ENCODE measurements at places on chromosomes 16 and 17.

DNA sequence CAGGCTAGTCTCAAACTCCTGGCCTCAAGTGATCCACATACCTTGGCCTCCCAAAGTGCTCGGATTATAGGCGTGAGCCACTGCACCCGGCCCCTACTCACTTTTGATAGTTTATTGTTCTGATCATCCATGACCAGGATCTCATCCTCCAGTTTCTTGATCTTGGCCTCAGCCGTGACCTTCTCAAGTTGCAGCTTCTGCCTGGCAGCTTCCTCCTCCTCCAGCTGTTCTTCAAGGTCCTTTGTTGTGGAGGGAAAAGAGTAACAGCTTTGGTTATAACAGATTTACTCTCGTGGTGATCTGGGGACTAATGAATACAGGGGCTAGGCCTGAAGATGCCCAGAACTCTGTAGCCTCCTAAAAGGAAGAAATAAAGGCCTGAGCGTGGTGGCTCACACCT lies 89.9 kb downstream of the NDE1 start:
- no peak for DNase-seq

GRCh38 chr17:73304971-73305812 lies 6.6 kb downstream of the CDC42EP4 start:
- peak; percentile 57 for DNase-seq

DNA sequence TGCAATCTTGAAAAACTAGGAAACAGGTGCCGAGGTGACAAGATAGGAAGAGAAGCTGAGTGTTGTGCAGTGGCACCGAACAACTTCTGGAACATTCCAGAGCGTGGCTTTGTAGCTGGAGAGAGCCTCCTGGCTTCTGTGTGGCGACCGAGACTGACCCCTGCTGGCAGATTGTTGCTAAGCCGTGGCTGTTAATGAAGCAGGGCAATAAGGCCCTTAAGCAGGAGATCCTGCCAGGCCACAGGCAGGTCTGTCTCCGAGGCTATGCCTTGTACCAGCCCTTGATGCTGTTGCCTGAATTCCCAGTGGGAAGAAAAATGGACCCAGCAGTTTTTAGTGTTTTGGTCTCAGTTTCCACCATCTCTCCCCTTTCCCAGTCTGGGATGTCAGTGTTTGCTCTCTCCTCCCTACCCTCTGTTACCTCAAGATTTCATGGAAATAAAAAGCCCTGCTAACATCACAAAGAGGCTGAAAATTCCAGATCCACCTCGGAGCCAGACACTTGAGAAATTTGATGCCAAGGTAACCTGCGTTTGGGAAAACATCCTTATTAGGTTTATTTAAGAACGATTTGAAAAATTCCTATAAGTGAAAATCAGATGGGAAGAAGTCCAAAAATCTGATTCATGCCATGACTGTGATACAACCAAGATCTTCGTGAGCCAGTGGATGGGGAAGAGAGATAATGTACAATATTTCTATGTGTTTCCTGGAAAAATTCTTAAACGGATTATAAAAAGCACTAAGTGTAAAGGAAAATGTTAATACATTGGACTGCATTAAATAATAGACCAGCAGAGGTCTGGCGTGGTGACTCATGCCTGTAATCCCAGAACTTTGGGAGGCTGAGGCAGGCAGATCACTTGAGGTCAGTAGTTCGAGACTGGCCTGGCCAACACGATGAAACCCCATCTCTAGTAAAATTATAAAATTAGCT lies 265.1 kb downstream of the PRKCA start:
- DNase-seq = peak; percentile 81

- peak; percentile 8 for DNase-seq
These were observed 150.0 kb upstream of the RBFOX1 start for GRCh38 chr16:7182510-7183109.

All from hematopoietic multipotent progenitor cell treated with erythropoietin and hydrocortisone succinate and interleukin-3 and kit ligand, for 4 days (in vitro differentiated cells).